ENCODE measurements at places on chromosomes 5 and 9. TPM values are rescaled to one million over a fixed set of nuclear protein-coding genes. Genes with fewer than 3 reads are reported as not detected.

GRCh38 chr5:151742870-151743294 lies 15.5 kb downstream of the ATOX1 start:
- peaks cover 13% of the 10 kb centered on the region for H3K36me3 ChIP-seq
- no peak overlapping the region for H3K4me3 ChIP-seq

KIF20A gene
- total RNA-seq, result not detected

- H3K27me3 ChIP-seq, result no peaks in the 10 kb centered on the region
- no peak overlapping the region for H3K27ac ChIP-seq
- no peak overlapping the region for H3K4me3 ChIP-seq
- DNase-seq, result no peak
- H3K4me1 ChIP-seq, result peaks cover 12% of the 10 kb centered on the region
- peaks cover 100% of the 10 kb centered on the region for H3K36me3 ChIP-seq
These were observed 6.2 kb downstream of the RBM22 start for GRCh38 chr5:150694612-150695011.

DNA sequence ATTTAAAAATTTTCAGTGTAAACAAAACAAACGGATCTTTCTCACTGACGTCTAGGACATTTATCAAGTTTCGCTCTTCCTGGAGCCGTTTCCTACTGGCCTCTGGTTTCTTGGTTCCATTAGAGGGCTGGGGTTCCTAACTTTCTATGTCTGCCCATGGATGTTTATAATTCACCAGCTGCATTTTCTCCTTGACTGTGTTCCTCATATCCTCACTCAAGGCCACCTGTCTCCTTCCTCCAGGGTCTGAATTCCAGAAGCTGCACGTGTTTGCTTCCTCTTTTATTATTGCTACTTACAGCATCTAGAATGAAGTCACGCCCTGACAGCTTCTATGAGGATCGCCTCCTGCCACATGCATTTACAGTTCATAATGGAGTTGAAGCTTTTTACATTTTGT lies 74.1 kb upstream of the BASP1 start:
- no peaks in the 10 kb centered on the region for H3K27me3 ChIP-seq
- no peak for DNase-seq
- no peaks in the 10 kb centered on the region for H3K4me1 ChIP-seq
- no peak overlapping the region for H3K4me3 ChIP-seq

DNA sequence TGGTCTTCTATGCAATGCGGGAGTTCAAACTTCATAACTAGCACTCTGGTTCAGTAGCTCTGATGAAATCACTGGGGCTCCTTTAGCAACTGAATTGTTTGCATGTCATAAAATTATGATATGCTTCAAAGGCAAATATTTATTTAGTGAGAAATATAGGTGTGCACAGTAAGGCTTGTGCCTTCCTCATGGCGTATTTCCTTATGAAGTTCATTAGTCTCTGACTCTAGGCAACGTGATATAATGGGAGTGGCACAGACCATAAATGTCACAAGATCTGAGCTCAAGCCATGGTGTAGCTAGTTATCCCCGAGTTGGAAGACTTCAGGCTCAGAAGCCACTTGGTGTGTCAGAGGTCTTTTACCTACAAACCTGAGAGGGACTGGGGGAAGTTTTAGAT lies 35.5 kb downstream of the PIP5K1B start:
- H3K27ac ChIP-seq, result no peak overlapping the region
- no peaks in the 10 kb centered on the region for H3K4me1 ChIP-seq
- no peak overlapping the region for H3K4me3 ChIP-seq
- DNase-seq, result no peak

DNA sequence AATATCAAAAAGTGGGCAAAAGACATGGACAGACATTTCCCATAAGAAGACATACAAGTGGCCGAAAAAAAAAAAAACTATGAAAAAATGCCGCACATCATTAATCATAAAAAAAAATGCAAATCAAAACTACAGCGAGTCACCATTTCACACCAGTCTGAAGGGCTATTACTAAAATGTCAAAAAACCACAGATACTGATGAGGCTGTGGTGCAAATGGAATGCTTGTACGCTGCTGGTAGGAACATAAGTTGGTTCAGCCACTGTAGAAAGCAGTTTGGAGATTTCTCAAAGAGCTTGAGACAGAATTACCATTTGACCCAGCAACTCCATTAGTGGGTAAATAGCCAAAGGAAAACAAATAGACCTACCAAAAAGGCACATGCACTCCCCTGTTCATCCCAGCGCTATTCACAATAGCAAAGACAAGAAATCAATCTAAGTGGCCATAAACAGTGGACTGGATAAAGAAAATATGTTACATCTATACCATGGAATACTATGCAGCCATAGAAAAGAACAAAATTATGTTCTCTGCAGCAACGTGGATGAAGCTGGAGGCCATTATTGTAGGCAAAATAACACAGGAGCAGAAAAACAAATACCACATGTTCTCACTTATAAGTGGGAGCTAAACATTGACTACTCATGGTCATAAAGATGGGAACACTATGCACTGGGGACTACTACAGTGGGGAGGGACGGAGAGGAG lies 110.6 kb upstream of the BOD1 start:
- DNase-seq, result no peak
- H3K27me3 ChIP-seq, result no peaks in the 10 kb centered on the region
- H3K4me3 ChIP-seq, result no peak overlapping the region
- no peak overlapping the region for H3K27ac ChIP-seq
- H3K36me3 ChIP-seq, result no peaks in the 10 kb centered on the region
- H3K4me1 ChIP-seq, result no peaks in the 10 kb centered on the region

NR6A1 gene
- 5.6 TPM for total RNA-seq

NR4A3 gene
- 4.8 TPM for total RNA-seq

GRCh38 chr5:148750614-148751013 lies 75.8 kb upstream of the ADRB2 start:
- no peaks in the 10 kb centered on the region for H3K4me1 ChIP-seq
- no peaks in the 10 kb centered on the region for H3K36me3 ChIP-seq
- DNase-seq, result no peak
- no peak overlapping the region for H3K4me3 ChIP-seq
- H3K27me3 ChIP-seq, result no peaks in the 10 kb centered on the region

DNA sequence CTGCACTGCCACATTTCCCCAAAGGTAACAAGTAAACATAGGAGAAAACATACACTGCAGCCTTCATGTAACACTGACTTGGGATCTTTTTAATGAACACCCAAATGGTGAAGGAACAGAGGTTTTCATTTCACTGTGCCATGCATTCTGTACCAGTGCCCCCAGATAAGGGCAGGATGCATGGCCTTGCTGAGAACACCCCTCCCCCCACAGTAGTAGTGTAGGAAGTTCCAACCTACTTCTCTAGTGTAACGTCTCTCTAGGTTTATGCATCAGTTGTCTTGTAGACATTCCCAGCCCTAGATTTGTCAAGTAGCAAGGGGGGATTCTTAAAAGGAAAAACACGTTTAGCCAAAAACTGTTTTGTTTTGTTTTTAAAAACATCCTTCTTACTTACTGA lies 29.9 kb downstream of the MAP3K1 start:
- H3K27ac ChIP-seq, result no peak overlapping the region
- no peaks in the 10 kb centered on the region for H3K36me3 ChIP-seq
- DNase-seq, result no peak
- no peaks in the 10 kb centered on the region for H3K27me3 ChIP-seq
- H3K4me1 ChIP-seq, result peaks cover 26% of the 10 kb centered on the region
- H3K4me3 ChIP-seq, result no peak overlapping the region

GRCh38 chr9:21653091-21653490 lies 149.3 kb upstream of the MTAP start:
- no peaks in the 10 kb centered on the region for H3K4me1 ChIP-seq
- no peak for DNase-seq
- no peak overlapping the region for H3K27ac ChIP-seq
- H3K27me3 ChIP-seq, result no peaks in the 10 kb centered on the region
- H3K4me3 ChIP-seq, result no peak overlapping the region

LPAR1 gene
- 8.8 TPM for total RNA-seq

ADGRV1 gene
- total RNA-seq, result not detected

HTR4 gene
- total RNA-seq, result 0.41 TPM

DNA sequence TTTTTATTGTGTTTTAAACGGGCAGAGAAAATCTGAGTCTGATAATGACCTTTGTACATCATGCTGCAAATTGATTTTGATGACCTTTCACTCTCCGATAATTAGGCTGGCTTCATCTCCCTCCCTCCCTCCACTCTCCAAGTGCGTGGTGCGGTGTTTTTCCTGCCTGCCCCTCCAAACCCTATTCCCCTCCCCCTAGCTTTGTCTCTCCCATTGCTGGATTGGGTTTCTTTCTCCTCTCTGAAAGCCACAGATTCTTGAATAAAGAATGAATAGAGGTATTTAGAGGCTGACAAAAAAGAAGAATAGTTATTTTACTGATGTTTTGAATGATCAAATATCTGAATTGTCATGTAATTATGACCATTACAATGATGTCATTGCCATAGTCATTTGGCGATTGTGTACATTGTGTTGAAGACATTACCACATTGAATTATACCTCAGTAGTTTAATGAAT lies 571.1 kb upstream of the ZNF608 start:
- H3K4me1 ChIP-seq, result no peaks in the 10 kb centered on the region
- no peaks in the 10 kb centered on the region for H3K36me3 ChIP-seq
- H3K4me3 ChIP-seq, result no peak overlapping the region
- no peaks in the 10 kb centered on the region for H3K27me3 ChIP-seq

DNA sequence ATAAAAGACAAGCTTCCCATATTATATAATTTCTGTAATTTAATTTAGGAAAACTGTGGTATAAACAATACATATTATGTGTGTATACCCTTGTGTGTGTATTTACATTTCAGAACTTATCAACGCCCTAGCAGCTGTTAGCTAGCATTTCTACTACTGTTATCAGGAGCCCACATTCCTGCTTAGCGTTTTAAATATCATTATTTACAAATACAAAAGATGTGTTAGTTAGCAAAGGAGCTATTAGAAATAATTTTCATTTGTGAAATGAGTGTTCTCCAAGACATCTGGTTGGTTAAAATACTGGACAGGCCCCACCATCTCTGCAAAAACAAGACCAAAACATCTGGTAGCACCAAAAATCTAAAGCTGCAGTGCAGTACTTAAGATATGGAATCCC lies 48.0 kb downstream of the EPB41L4A start:
- no peak overlapping the region for H3K27ac ChIP-seq
- H3K27me3 ChIP-seq, result no peaks in the 10 kb centered on the region
- no peaks in the 10 kb centered on the region for H3K36me3 ChIP-seq

GRCh38 chr5:58919833-58920232 lies 337.0 kb downstream of the RAB3C start:
- no peaks in the 10 kb centered on the region for H3K27me3 ChIP-seq
- DNase-seq, result no peak
- peak overlapping the region; percentile 91 for H3K27ac ChIP-seq
- H3K4me1 ChIP-seq, result peaks cover 59% of the 10 kb centered on the region
- H3K36me3 ChIP-seq, result no peaks in the 10 kb centered on the region

FOXD4L6 gene
- total RNA-seq, result not detected

PRRX2 gene
- total RNA-seq, result not detected

- H3K4me1 ChIP-seq, result no peaks in the 10 kb centered on the region
- H3K36me3 ChIP-seq, result no peaks in the 10 kb centered on the region
- H3K27ac ChIP-seq, result no peak overlapping the region
- no peak overlapping the region for H3K4me3 ChIP-seq
- no peak for DNase-seq
- H3K27me3 ChIP-seq, result no peaks in the 10 kb centered on the region
These were observed 186.9 kb upstream of the RGMB start for GRCh38 chr5:98586581-98586980.

- peak overlapping the region; percentile 100 for H3K27ac ChIP-seq
- no peaks in the 10 kb centered on the region for H3K36me3 ChIP-seq
- H3K4me1 ChIP-seq, result no peaks in the 10 kb centered on the region
- DNase-seq, result peak; percentile 90
These were observed 958 bp upstream of the NFIL3 start for GRCh38 chr9:91424403-91425176.

GRCh38 chr9:2742214-2742613 lies 24.9 kb downstream of the KCNV2 start:
- H3K36me3 ChIP-seq, result no peaks in the 10 kb centered on the region
- no peaks in the 10 kb centered on the region for H3K4me1 ChIP-seq
- H3K27me3 ChIP-seq, result no peaks in the 10 kb centered on the region
- no peak overlapping the region for H3K27ac ChIP-seq

DNA sequence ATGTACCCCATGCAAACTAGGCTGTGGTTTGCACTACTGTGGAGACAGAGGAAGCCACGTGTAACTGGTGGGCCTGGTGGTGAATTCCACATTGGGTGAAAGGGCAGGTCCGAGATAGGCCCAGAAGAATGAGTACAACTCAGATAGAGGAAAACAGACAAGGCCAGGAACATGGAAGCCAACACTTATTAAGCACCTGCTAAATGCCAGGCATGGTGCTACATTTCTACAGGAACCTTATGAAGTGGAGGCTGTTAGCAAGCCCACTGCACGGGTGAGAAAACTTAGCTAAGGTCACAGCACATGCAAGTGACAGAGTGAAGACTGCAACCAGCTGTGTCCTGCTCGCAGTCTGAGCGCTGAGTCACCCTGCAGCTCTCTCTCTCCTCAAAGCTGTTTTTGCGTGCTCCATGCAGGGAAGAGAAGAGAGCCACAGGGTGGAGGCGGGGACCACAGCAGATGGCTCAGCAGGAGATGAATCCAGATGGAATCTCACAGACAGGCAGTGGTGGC lies 65.5 kb upstream of the SPTLC1 start:
- H3K27me3 ChIP-seq, result no peaks in the 10 kb centered on the region
- no peak for DNase-seq
- no peak overlapping the region for H3K4me3 ChIP-seq
- H3K4me1 ChIP-seq, result no peaks in the 10 kb centered on the region
- no peaks in the 10 kb centered on the region for H3K36me3 ChIP-seq

GRCh38 chr9:107425101-107426025 lies 64.2 kb downstream of the KLF4 start:
- peak overlapping the region; percentile 50 for H3K4me3 ChIP-seq
- no peaks in the 10 kb centered on the region for H3K27me3 ChIP-seq
- DNase-seq, result peak; percentile 40
- peak overlapping the region; percentile 40 for H3K27ac ChIP-seq
- H3K4me1 ChIP-seq, result peaks cover 5% of the 10 kb centered on the region
